ENCODE measurements at places on chromosomes 12 and 14. TPM values are rescaled to one million over a fixed set of nuclear protein-coding genes. Genes with fewer than 3 reads are reported as not detected.

The KRT85 gene
- not detected for total RNA-seq

The SLC22A17 gene
- 13.2 TPM for total RNA-seq

The DYRK4 gene
- total RNA-seq = 62.3 TPM

The SALL2 gene
- total RNA-seq = 3.6 TPM

The SP1 gene
- 23.3 TPM for total RNA-seq

The SLC24A4 gene
- not detected for total RNA-seq

The RNF212B gene
- total RNA-seq = not detected

The LRRC10 gene
- total RNA-seq = not detected

All from bronchial smooth muscle cell (primary cell).